ENCODE measurements at places on chromosomes 12 and 14. TPM values are rescaled to one million over a fixed set of nuclear protein-coding genes. Genes with fewer than 3 reads are reported as not detected.

AKAP5 gene
- 0.17 TPM for total RNA-seq

CD163L1 gene
- total RNA-seq = not detected

CCDC177 gene
- not detected for total RNA-seq

ABCC9 gene
- 9.9 TPM for total RNA-seq

OR11H12 gene
- total RNA-seq = not detected

KRT83 gene
- not detected for total RNA-seq

NGB gene
- total RNA-seq = not detected

ZFHX2 gene
- total RNA-seq = 0.33 TPM

NRL gene
- total RNA-seq = 0.77 TPM

HAL gene
- 0.17 TPM for total RNA-seq

FRS2 gene
- 41.3 TPM for total RNA-seq

RIMBP2 gene
- 0.17 TPM for total RNA-seq

CMKLR1 gene
- under 0.01 TPM for total RNA-seq

MLXIP gene
- 17.0 TPM for total RNA-seq

DLGAP5 gene
- 8.1 TPM for total RNA-seq

MYF5 gene
- total RNA-seq = not detected

CCDC175 gene
- total RNA-seq = not detected

HSPB8 gene
- total RNA-seq = 21.3 TPM

L2HGDH gene
- 3.8 TPM for total RNA-seq

AICDA gene
- not detected for total RNA-seq

DTX3 gene
- total RNA-seq = 16.4 TPM

DPY19L2 gene
- 4.4 TPM for total RNA-seq

PPM1H gene
- 3.1 TPM for total RNA-seq

TPPP2 gene
- total RNA-seq = not detected

LGR5 gene
- total RNA-seq = not detected

KRT73 gene
- not detected for total RNA-seq

TMTC1 gene
- 222 TPM for total RNA-seq

LYZ gene
- total RNA-seq = 0.17 TPM

MUCL1 gene
- not detected for total RNA-seq

DCP1B gene
- 11.3 TPM for total RNA-seq

IL31 gene
- total RNA-seq = not detected

Data from fibroblast of lung (primary cell).